HepG2 (cell line): ENCODE measurements at places on chromosomes 5 and 9. TPM values are rescaled to one million over a fixed set of nuclear protein-coding genes. Genes with fewer than 3 reads are reported as not detected.

DNA sequence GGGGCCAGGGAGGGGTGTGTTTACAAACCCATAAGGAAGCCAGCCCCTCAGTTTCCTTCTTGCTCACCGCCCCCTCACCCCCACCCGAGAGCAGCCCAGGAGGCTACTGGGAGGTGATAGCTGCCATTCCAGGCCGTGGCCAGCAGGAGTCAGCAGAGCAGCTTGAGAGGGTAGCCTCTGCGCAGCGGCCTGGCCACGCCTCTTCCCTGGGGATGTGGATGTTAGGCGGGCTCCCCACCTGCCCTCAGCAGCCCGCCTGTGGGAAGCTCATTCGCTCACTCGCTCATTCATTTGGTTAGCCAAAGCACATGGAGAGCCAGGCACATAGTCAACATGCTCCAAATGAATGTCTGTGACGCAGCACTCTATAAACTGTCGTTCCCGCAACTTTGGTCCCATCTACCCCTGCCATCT is 6.1 kb upstream of the DPM2 start:
- H3K4me1 ChIP-seq, result peaks cover 49% of the 10 kb centered on the region
- no peak overlapping the region for H3K4me3 ChIP-seq
- DNase-seq, result peak; percentile 61
- no peak overlapping the region for H3K27ac ChIP-seq
- H3K27me3 ChIP-seq, result no peaks in the 10 kb centered on the region
- peaks cover 21% of the 10 kb centered on the region for H3K36me3 ChIP-seq

DNA sequence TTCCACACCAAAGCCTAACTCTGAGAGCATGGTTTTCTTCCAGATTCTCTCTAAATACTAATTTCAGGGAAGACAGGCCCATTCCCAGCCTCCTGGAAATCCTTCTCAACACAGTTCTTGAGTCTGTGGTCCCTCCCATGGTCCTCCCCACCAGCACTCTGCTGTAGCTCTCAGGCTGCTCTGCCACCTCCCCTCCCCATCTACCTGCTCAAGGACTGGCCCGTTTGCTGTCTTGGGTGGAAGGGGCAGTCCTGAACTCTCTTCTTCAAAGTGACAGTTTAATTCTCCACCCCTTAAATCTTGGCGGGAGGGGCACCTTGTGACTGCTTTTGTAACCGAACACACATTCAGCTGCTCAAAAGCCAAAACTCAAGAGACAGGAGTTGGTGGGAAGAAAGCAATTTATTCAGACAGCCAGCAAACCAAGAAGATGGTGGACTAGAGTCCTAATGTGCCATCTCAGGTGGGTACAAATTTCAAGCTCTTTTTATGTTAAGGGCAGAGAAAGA is 7.6 kb upstream of the LCN15 start:
- H3K4me1 ChIP-seq, result peaks cover 24% of the 10 kb centered on the region
- no peaks in the 10 kb centered on the region for H3K27me3 ChIP-seq
- no peak for DNase-seq
- no peak overlapping the region for H3K27ac ChIP-seq
- H3K4me3 ChIP-seq, result no peak overlapping the region
- no peaks in the 10 kb centered on the region for H3K36me3 ChIP-seq

DNA sequence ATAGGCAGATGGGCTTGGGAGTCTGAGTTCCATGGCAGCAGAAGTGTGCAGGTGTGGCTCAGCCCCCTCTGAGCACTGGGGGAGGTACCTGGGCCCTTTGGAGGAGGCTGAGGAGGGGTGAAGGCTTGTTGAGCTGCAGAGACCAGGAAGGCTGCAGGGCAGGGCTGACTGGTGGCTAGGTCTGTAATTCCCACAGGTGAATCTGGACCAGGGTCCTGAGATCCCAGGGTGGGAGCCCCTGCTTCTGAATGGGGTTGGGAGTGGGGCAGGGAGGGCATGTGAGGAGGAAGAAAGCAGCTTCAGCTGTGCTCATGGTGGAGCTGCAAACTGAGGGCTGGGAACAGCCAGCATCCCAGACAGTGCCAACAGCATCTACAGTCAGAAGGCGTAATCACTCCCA is 111.1 kb downstream of the CACNA1B start:
- H3K27ac ChIP-seq, result no peak overlapping the region
- H3K27me3 ChIP-seq, result no peaks in the 10 kb centered on the region
- H3K4me1 ChIP-seq, result no peaks in the 10 kb centered on the region
- DNase-seq, result no peak
- H3K4me3 ChIP-seq, result no peak overlapping the region

GRCh38 chr9:13173553-13173952 is 105.9 kb downstream of the MPDZ start:
- no peak overlapping the region for H3K4me3 ChIP-seq
- DNase-seq, result no peak
- H3K27me3 ChIP-seq, result no peaks in the 10 kb centered on the region
- peaks cover 12% of the 10 kb centered on the region for H3K4me1 ChIP-seq

DNA sequence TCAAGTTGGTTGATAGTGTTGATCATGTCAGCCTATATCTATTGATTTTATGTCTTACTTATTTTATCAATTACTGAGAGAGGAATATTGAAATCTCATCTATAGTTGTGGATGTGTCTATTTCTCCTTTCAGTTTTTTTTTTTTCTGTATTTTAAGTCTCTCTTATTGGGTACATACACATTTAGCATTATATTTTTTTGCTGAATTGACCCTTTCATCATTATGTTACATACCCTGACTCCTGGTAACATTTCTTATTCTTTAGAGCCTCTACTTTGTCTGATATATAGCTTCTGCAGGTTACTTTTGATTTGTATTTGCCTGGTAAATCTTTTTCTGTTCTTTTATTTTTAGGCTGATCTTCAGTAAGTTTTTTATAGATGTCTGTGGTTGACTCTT is 179.5 kb downstream of the GDNF start:
- peaks cover 41% of the 10 kb centered on the region for H3K4me1 ChIP-seq
- no peaks in the 10 kb centered on the region for H3K27me3 ChIP-seq
- H3K27ac ChIP-seq, result no peak overlapping the region
- no peaks in the 10 kb centered on the region for H3K36me3 ChIP-seq
- no peak overlapping the region for H3K4me3 ChIP-seq

- H3K4me3 ChIP-seq, result no peak overlapping the region
- H3K27ac ChIP-seq, result no peak overlapping the region
- no peaks in the 10 kb centered on the region for H3K36me3 ChIP-seq
- no peak for DNase-seq
- H3K4me1 ChIP-seq, result no peaks in the 10 kb centered on the region
These were observed 179.5 kb downstream of the RASEF start for GRCh38 chr9:82883436-82883835.

DNA sequence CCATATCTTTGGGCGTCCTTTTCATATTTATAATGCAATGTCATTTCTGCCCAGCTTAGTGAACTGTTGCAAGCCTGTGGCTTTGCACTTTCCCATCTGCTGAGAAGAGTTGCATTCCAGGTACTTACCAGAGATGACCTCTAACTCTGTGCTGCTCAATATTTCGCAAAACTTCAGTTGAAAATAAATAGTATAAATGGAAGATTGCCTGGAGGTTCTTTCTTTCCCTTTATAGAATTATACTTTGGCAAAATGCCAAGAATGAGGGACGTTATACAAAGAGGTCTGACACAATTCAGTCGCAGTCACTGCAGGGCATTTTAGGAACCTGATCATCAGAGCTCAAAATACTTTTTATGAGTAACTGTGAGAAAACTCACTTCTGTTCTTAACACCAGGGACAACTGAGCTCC is 18.9 kb upstream of the VLDLR start:
- no peak for DNase-seq
- no peaks in the 10 kb centered on the region; the same call in 1 of the 2 replicates for H3K27me3 ChIP-seq
- no peak overlapping the region for H3K27ac ChIP-seq
- H3K4me1 ChIP-seq, result no peaks in the 10 kb centered on the region
- H3K36me3 ChIP-seq, result no peaks in the 10 kb centered on the region

Gene PDGFRB
- total RNA-seq, result 1.5 and 4.0 TPM in 2 replicates

Gene SLC34A3
- total RNA-seq, result 0.38 and 1.0 TPM in 2 replicates
